Hindlimb muscle (tissue), 1 donor: ENCODE measurements at places on chromosomes 6 and 20.

DNA sequence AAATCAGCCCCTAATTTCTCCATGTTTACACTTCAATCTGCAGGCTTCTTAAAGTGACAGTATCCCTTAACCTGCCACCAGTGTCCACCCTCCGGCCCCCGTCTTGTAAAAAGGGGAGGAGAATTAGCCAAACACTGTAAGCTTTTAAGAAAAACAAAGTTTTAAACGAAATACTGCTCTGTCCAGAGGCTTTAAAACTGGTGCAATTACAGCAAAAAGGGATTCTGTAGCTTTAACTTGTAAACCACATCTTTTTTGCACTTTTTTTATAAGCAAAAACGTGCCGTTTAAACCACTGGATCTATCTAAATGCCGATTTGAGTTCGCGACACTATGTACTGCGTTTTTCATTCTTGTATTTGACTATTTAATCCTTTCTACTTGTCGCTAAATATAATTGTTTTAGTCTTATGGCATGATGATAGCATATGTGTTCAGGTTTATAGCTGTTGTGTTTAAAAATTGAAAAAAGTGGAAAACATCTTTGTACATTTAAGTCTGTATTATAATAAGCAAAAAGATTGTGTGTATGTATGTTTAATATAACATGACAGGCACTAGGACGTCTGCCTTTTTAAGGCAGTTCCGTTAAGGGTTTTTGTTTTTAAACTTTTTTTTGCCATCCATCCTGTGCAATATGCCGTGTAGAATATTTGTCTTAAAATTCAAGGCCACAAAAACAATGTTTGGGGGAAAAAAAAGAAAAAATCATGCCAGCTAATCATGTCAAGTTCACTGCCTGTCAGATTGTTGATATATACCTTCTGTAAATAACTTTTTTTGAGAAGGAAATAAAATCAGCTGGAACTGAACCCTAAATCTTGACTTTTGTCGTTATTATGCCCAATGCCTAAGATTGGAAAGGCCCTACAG is 4.5 kb downstream of the SOX4 start:
- no peak for DNase-seq

- DNase-seq = no peak
These were observed 22.1 kb downstream of the TRAM2 start for GRCh38 chr6:52554684-52555280.

- DNase-seq = no peak
These were observed 11.2 kb downstream of the NT5DC1 start for GRCh38 chr6:116111552-116112528.

DNA sequence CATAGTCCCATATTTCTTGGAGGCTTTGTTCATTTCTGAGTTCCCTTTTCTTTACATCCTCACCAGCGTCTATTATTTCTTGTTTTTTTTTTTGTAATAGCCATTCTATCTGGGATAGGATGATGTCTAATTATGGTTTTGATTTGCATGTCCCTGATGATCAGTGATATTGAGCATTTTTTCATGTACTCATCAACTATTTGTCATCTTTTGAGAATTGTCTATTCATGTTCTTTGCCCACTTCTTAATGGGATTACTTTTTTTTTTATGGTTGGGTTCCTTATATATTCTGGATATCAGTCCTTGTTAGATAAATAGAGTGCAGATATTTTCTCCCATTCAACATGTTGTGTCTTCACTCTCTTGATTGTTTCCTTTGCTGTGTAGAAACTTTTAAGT is 42.1 kb downstream of the CYB5R4 start:
- DNase-seq = no peak

DNA sequence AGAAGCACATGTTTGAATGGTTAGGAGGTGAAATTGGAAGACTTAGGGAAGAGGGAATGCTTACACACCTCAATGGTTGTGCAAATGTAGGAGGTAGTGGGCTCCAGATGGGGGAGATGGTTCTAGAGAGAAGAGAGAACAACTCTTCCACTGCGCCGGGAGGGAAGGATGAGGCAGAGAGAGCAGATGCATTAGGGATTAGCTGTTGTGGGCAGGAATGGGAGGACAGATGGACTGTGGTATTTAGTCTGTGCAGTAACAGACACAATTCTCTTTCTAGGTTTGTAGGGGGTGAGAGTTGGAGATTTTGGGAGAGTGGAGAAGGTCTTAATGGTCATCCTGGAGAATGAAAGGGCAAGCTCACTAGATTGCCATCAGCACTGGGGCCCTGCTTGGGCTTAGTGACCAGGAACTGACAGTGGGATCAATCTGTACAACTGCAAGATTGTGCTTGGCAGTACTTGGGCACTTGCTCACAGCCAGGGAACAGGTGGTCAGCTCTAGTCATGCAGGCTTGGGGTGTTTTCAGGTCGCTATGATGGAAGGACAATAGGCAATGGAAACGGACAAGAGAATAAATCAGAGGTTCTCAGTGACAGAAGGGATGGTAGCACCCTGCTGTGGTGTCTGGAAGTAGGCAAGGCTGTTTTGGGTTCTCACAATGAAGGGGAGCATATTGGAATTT is 182.0 kb upstream of the MYLIP start:
- DNase-seq = no peak

- DNase-seq = no peak
These were observed 11.6 kb downstream of the GSS start for GRCh38 chr20:34943808-34944567.

GRCh38 chr6:56932910-56933477 is 21.9 kb upstream of the BEND6 start:
- DNase-seq = no peak
